ENCODE measurements at places on chromosomes 1 and 21.
A peak's percentile ranks its signal among the peaks of the same experiment; 100 is the strongest.

GRCh38 chr1:50105433-50105832, 3.3 kb upstream of the ELAVL4 start:
- DNase-seq, result no peak

DNA sequence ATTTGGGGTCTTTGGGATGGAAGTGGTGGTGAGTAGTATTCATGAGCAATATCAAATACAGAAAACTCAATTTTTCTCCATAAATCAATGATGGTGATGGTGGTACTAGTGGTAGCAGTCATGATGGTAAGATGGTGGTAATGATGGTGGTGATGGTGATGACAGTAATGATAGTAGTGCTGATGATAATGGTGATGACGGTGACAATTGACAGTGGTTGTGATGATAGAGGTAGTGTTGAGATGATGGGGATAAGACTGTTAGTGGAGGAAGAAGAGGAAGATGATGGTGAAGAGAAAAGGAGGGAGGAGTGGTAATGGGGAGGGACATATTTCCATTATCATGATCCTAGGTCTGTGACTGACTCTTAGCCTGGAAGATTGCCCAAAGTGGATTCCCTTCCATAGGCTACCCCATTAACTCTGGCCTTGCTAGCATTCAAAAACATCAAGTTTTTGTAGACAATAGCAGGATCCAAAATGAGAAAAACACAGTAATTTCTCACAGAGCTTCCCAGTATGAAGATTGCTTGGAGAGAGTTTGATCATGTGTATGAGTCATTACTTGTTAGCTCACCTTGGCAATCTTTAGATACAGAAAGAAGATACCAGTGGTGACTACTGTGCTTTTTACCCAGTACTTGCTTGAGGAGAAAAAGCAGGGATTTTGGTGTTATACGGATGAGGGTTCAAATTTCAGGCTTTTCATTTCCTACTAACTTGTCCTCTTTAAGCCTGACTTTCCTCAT, 93.9 kb downstream of the ATP1A1 start:
- no peak for DNase-seq

GRCh38 chr1:106360252-106360651, 696.2 kb upstream of the PRMT6 start:
- DNase-seq, result peak; percentile 3

GRCh38 chr1:26357121-26357602, 3.2 kb upstream of the CRYBG2 start:
- DNase-seq, result no peak

- DNase-seq, result no peak
Measured at GRCh38 chr1:90192408-90192807, 197.5 kb downstream of the ZNF326 start.

- no peak for DNase-seq
Measured at GRCh38 chr1:85471558-85471957, 6.6 kb upstream of the DDAH1 start.

DNA sequence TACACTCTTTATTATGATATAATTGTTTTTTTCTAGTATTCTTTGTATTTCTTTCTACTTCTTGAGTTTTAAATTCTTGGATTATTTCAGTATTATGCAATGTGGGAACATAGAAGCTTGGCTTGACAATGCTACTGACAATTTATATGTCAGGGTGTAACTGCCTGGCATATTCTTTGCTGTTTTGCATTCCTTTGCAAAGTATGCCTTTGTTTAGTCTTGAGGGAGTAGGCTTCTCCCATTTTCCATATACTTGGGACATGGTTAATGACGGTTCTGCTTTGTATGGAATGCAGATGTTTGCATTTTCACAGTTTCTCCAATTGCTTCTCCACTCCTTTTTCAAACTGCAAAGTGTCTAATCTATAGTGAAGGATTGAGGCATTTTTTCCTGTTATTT, 109.8 kb downstream of the HMCN1 start:
- no peak for DNase-seq

- DNase-seq, result no peak
Measured at GRCh38 chr1:107246775-107247345, 106.0 kb downstream of the NTNG1 start.

DNA sequence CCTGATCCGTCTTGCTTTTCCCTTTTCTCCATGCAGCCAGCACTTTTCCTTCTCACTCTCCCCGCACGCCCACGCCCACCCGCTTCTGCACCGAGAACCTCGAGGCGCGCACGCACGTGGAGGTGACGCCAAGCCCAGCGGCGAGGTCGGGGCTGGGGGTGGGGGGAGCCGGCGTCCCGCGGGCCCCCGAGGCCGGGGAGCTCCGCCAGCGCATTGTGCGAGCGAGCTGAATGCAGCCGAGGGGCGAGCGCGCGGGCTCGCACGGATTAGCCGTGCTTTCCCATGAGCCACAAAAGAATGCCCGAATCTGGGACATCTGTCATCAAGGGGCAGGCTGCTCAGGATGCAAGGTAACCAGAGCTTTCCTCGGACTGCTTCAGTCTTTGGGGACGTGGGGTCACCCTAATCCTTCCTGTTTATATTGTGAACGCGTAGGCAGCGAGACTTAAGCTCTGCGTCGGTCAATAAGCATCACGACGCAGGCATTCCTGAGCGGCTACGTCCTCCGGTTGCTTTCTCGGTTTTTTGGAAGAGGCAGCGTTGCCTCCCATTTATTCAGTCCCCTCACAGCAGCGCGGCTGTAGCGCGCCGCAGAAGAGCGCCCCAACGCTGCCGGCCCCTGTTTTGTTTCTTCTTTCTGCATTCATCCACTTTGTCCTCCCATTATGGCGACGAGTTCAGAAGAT, 67.3 kb upstream of the AKT3 start:
- DNase-seq, result peak; percentile 44

DNA sequence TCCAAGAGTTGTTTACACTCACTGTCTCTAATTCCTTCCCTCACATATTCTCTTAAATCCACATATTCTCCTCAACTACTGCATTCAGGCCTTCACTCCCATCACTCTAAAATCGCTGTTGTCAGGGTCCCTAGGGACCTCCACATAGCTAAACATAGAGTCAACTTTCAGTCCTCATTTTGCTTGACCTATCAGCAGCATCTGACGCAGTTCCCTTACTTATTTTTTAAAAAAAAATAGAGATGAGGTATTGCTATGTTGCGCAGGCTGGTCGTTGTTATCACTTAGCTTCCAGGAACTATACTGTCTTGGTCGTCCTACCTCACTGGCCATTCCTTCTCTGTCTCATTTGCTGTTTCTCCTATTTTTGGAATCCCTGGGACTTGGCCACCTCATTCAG, 11.7 kb upstream of the PLEKHO1 start:
- no peak for DNase-seq

DNA sequence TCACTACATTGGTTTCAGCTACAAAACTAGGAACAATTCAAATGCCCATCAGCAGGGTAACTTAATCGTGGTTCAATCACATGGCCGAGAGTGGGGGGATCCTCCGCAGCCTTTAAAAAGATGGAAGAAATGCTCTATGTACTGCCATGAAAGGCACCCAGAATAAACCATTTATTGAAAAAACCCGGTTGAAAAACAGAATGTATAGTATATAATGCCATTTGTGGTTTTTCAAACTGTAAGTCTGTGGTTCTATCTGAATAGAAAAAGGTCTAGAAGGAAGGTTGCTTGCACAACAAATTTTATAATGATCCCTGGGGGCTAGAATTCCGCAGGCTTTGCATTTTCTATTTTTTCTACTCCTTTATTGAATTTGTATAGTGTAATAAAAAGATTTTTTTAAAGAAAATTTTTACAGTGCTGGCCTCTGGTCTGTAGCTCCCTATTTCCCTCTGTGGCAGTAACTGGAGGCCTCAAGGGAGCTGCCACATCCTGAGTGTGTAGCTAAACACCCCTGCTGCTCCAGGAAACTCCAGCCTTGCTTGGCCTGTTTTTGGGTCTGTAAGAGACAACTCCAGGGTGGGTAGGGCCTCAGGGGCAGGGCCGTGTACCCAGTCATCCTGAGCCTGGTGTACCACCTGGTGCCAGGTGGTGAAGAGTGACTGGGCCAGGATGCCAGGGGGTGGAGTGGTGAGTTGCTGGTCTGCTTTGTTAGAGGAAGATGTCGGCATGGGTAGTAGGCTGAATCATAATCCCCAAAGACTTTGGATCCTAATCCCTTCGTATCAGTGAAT, 51.5 kb upstream of the EPS8L3 start:
- DNase-seq, result no peak

GRCh38 chr1:15850471-15851001, 3.0 kb downstream of the SPEN start:
- DNase-seq, result no peak

- DNase-seq, result no peak
Measured at GRCh38 chr1:106876384-106876783, 180.1 kb upstream of the PRMT6 start.

- no peak for DNase-seq
Measured at GRCh38 chr1:160137216-160137862, 14.1 kb upstream of the ATP1A4 start.

GRCh38 chr1:169072945-169073725, 33.4 kb upstream of the ATP1B1 start:
- DNase-seq, result no peak

DNA sequence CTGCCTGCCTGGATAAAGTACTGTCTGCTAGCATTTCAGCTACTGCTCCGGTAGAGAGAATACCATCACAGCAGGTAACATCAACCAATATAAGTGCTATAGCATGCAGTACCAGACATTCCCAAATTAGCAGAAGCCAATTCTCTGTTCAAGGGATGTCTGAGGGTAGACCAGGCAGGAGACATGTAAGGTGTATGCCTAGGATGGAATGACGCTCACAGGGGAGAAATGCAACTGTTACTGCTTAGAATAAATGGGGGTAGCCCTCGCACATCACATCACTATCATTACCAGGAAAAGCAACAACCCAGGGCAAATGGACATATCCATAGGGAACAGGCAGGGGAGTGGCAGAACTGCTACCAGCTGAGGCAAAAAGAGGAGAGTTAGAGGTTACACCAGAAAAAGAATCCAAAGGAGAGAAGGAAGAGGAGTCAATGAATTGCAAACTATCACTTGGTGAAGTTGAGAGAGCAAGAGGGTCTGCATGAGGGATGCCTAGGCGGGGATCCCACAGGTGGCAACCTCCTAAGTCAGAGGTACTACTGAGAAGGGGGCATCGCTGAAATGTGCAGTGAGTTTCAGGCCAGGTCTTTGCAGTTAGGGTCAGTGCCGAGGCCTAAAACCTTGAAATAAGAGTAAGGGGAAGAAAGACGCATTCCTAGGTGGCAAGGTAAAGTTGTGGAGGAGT, 1.1 kb downstream of the UBE2Q1 start:
- DNase-seq, result no peak

- no peak for DNase-seq
Measured at GRCh38 chr1:78892260-78892840, 114.2 kb downstream of the ADGRL4 start.

- no peak for DNase-seq
Measured at GRCh38 chr21:42395905-42396651, at the start of gene TMPRSS3. TMPRSS3 (minus strand) TSS chr21:42396052; CDS start chr21:42395417, 635 bp downstream.

GRCh38 chr1:245530937-245531336, 376.2 kb downstream of the KIF26B start:
- DNase-seq, result no peak

DNA sequence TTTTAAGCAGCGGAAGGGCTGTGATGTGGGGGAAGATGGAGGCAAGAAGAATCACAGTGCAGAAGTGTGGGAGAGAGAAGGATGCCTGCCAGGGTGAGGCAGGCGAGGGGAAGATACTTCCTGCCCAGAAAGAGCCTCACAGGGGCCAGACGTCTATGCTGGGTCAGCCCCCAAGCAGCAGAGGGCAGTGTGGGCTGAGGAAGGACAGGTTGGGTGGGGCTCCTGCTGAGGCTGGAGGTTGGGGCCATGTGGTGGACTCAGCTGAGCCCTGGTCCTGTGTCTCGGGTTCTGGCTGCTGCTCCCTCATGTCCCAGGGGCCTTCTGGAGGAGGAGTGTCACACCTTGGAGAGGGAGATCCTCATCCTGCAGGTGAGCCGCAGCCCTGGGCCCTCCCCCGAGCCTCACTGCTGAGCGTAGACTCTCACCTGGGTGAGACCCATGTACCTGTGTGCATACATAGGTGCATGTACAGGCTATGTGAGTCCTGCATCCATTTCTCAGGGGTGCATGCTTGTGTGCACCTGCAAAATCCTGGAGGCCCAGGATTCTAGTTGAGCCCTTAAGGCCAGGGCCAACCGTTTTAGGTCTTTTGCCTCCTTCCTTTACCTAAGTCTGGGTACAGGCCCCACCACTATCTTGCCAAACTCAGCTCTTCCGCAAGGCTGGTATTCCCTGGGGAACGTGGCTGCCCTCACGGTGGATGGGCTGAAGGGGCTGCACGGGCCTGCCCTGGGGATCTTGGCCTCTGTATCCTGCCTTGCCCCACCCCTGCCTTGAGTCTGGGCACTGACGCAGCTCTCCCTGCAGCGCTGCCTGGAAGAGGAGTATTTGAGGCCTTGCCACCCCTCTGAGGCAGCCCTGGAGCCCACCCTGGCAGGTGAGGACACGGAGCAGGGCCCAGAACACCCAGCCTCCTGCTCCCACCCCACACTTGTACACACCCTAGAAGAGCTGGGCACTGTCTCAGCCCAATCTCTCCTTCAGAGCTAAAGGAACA, 3.7 kb downstream of the CCDC24 start:
- peak; percentile 87 for DNase-seq

DNA sequence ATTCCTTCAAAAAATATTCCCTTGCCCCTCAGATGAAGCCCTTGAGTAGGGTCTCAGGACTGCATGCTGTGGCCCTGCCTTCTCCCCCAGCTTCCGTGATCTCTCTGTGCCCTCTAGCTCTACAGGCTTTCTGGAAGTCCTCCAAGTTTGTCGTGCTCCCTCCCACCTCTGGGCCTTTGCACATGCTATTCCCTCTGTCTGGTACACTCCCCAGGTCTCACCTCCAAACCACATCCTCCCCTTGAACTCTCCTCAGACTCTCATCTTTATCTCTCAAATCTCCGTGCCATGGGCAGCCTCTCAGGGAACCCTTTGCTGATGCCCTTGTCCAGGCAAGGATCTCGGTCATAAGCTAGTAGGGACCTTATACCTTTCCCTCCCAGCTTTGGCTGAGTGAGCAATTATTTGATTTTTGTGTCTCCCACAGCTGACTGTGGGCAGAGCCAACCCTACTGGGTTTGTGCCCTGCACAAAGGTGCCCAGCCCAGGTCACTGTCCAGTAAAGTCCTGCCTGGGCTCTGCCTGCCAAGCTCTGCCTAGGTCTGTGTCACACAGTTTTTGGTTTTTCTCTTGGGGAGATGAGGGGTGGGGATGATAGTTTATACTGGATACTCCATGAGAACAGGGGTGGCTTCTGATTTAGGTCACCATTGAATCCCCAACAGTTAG, 188.1 kb downstream of the ZNF281 start:
- no peak for DNase-seq

GRCh38 chr1:24331961-24332673, 13.0 kb downstream of the GRHL3 start:
- DNase-seq, result no peak

DNA sequence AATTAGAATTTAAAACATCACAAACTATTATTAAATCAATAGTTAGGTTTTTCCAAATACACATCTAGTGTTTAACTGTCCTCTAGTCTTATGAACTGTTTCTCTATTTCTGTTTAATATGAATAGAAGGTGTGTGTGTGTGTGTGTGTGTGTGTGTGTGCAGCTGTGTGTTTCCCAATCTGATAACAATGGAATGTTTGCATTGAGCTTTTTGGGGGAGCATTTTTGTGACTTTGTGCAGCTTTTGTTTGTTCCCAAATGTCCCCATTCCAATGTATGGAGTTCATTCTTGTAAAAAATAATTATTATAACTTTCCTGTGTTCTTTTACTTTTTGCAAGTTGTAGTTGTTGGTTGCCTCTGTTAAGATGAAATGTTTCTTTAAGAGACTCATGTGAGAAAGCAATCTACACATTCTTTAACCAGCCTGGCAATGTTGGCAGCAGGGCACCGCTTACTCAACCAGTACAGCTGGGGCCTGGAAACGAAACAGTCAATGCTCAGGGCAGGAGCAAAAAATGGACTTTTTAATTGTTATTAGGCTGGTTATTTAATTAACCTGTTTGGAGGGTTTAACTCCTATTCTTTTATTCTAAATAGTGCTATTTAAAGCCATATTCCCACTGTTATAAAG, 354.3 kb downstream of the SRGAP2C start:
- no peak for DNase-seq
